ENCODE measurements at places on chromosomes 1 and 21.

- no peak for DNase-seq
These were observed 26.3 kb upstream of the ATF3 start for GRCh38 chr1:212582291-212582690.

DNA sequence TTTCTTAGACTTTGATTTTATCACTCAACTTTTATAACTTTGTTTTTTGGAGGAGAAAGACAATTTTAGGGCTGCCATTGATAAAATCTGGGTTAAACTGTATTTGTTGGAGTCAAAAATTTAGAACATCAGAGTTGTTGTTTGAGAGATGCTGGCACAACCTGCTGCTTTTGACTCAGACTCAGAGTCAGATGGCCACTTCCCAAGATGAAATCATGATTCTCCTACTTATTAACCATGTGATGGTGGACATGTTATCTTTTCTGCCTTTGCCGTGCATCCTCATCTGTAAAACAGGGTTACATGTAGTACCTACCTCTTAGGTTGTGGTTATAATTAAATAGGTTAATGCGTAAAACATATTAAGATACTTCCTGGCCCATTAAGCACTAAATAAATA, 71.2 kb downstream of the PLA2G4A start:
- DNase-seq = no peak

GRCh38 chr1:197042676-197043341, 24.3 kb downstream of the F13B start:
- DNase-seq = no peak

GRCh38 chr1:33010932-33011731, 25.6 kb downstream of the AK2 start:
- DNase-seq = peak; percentile 45

- no peak for DNase-seq
These were observed 23.2 kb upstream of the ARHGEF16 start for GRCh38 chr1:3431266-3431665.

GRCh38 chr1:45103534-45103933, 91.5 kb downstream of the UROD start:
- DNase-seq = no peak

GRCh38 chr1:61426254-61426653, 298.7 kb downstream of the TM2D1 start:
- DNase-seq = no peak

DNA sequence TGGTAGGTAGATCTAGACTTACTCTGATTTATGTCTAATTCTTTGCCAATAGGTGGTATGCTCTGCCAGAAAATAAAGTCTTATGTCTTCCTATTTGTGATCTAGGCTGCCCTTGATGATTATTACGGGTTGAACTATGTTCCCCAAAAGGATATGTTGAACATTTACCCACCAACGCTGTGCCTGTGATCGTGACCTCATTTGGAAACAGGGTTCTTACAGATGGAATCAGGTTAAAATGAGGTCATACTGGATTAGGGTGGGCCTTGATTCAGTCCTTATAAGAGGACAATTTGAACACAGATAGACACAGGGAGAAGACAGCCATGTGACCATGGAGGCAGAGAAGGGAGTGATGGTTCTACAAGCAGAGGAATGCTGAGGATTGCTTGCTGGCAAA, 95.1 kb upstream of the BCAR3 start:
- DNase-seq = no peak

- no peak for DNase-seq
These were observed 35.6 kb upstream of the UTS2 start for GRCh38 chr1:7888248-7889081.

GRCh38 chr1:116540088-116540487, 30.7 kb downstream of the CD58 start:
- DNase-seq = no peak

DNA sequence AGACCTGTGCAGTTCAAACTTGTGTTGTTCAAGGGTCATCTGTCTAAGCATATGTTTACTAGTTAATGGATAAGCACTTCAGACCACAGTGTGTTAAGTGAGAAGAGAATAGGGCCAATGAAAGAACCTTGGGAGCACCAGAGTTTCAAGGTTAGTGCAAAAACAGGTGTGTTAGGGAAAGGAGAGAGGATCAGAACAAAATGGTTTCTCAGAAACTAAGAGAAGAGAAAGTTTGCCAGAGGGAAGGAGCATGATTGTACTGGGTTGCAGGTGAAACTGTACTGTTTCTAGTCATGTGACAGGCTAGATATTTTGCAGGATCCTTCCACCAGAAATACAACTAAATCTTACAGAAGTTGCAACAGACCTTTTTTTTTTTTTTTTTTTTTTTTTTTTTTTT, 23.3 kb downstream of the RPRD2 start:
- no peak for DNase-seq

DNA sequence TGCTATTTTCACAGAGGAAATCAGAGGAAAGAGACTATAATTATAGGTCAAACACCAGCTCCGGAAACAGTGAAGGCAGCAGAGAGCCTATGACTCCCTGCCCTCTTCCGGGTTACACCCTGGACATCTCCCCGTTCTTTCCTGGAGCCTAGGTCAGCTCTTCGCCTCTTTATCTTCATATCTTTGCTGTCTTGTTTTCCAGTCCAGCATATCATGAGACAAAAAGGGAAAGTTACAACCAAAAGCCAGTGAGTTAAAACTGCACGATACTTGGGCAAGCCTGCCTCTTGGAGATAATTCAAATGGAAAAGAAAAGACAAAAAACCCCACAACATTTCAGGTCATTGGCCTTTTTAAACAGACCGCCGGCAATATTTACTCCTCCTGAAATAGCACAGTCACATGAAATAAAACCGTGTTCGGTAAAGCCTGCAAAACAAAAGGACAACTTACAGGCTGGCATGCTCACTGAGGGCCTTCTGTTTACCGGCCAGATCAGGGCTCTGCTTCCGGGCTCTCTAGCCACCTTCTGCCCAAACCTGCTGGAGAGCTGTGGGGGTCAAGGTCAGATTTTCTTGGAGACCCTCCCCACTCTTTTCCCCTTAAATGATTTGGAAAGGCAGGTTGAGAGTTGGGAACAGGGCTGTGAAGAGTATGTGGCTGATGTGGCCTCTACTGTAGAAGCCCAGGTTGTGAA, 42.8 kb upstream of the PPP2R5A start:
- no peak for DNase-seq

DNA sequence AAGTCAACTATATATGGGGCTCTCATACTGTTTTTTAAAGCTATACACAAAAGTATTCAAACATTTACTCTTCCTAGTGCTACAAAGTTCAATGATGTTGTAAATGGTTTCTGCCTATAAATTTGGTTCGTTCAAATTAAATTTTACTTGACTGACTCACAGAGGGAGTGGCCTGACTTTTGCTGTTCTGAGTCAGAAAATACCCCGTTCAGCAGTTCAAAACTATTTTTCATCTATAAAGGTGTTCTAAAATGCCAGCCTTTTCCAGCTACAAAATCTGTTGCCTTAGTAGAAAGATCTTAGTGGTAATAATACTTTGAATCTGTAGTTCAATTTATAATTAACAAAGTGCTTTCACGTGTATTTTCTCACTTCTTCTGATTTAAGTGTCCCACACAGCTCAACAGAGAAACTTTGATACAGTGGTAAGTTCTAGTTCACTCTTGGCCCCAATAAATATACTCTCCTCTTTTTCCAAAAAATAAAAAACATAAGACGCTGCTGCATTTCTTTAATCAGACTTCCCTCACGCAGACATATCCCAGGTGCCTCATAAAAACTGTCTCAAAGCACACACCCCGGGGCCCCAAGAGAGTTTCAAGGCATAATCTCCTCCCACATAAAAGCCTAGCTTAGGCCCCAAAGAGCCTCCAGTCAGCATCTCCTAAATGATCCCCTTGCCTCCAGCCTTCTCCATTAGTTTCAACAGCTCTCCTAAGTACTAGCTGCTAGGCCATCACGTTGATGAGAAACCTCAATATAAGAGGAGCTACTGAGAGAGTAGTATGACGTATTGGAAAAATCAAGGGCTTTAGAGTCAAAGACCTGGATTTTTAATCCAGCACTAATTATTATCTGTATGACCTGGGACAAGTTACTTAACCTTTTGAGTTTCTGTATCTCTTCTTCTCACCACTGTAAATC, 3.2 kb downstream of the PTP4A2 start:
- DNase-seq = no peak

- DNase-seq = no peak
These were observed 297.6 kb downstream of the TTLL7 start for GRCh38 chr1:83701355-83701754.

DNA sequence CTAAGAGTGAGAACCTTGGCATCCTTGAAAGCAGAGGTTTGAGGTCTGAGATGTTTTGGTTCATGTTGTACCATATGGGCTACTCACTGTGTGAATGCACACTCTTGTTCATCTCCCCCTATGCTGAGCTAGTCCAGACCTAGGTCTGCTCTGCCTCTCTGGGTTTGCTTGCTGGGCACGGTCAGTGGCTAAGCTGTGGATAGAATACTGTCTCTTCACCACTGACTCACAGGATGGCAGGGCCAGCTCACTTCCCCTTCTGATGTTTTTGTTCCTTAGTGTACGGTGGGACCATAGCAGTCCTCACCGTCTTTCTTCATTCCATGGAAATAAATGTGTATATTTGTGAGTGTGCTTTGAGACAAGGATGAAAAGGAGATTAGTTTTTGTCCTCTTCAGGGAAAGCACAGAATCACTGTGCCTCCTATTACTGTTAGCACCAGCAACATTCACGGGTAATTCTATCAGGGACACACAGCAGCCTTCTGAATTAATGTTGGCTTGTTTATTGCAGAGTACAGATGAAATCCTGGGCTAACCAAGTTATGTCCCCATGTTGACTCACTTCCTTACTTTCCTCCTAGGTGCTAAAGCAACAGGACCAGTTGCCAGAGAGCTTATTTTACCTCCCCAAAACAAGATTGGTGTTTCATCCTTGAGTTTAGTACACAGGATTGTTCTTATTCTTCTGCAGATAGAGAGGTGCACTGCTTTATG, 56.9 kb upstream of the IVNS1ABP start:
- no peak for DNase-seq

DNA sequence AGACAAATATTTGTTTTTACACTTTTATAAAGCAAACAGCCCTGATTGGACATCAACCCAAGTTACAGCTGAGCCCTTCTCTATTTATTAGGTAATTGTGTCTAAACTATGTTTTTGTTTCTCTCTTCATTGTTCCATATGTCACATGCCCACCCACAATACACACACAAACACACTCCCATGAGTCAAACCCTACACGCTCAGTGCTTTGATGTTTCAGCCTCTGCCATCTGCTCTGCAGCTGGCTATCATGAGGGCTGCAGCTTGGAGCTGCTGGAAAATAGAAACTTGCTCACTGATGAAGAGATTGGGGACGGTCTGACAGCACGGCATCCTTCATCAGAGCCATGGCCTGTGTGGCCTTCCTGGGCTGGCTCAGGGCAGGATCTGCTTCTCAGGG, 41.7 kb downstream of the PSMG1 start:
- DNase-seq = peak; percentile 35

- no peak for DNase-seq
These were observed 72.3 kb downstream of the TNFSF4 start for GRCh38 chr1:173134800-173135199.

GRCh38 chr1:233089251-233089650, 138.8 kb downstream of the NTPCR start:
- no peak for DNase-seq

- no peak for DNase-seq
These were observed 29.6 kb upstream of the CLIC4 start for GRCh38 chr1:24715658-24716057.

Measured in left colon (tissue), 2 donors.